ENCODE measurements at places on chromosomes 7 and 10. TPM values are rescaled to one million over a fixed set of nuclear protein-coding genes. Genes with fewer than 3 reads are reported as not detected.

TMEM229A gene
- total RNA-seq = 0.18 TPM

COBL gene
- 0.69 TPM for total RNA-seq

FKBP9 gene
- 81.6 TPM for total RNA-seq

PPP1R9A gene
- total RNA-seq = 41.5 TPM

PNLIPRP2 gene
- not detected for total RNA-seq

NAT16 gene
- 0.27 TPM for total RNA-seq

WIPF3 gene
- total RNA-seq = 1.3 TPM

PCLO gene
- 0.67 TPM for total RNA-seq

SORCS3 gene
- 12.2 TPM for total RNA-seq

GRCh38 chr7:102897211-102897631, 15.6 kb upstream of the LRRC17 start:
- no peak for DNase-seq

DNA sequence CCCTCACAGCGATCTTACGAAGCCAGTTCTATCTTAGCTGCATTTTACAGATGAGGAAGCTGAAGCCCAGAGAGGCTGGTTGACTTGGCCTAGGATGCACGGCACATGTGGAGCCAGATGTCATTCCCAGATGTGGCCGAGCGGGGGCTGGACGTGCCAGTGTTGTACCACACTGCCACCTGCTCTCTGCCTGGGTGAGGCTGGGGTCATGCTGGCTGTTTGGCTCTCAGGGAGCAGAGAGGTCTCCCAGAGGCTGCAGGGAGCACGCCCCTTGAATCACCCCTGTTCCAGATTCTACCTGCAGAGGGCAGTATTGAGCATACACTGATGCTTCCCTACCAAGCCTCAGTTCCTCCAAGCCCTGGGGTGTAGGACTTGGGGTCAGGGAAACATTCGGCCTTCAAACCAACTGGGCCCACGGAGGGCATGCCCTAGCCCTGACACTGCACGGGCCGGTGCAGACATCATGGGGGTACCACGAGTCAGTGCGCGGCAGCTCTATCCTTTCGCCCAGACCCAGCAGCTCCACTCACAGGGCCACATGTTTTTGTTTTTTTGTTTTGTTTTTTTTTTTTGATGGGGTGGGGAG, 3.8 kb upstream of the GTF2IRD1 start:
- peak; percentile 69 for DNase-seq

DNA sequence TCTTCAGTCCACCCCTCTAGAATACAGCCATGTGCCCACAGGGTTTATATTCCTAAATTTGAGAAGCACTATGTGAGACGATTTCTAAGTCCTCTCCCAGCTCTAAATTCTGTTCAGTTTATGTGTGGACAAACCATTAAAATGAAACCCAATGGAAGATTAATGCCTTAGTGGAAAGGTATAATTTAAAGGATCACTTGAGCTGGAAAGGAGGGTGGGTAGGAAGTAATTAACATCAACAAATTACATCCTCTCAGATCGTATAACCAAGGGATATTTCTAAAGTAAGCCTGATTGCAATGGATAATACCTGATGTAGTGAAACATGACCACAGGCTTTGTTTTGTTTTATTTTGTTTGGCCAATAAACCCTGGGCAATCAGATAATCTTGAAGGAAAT, 511.0 kb upstream of the COBL start:
- DNase-seq = no peak

DNA sequence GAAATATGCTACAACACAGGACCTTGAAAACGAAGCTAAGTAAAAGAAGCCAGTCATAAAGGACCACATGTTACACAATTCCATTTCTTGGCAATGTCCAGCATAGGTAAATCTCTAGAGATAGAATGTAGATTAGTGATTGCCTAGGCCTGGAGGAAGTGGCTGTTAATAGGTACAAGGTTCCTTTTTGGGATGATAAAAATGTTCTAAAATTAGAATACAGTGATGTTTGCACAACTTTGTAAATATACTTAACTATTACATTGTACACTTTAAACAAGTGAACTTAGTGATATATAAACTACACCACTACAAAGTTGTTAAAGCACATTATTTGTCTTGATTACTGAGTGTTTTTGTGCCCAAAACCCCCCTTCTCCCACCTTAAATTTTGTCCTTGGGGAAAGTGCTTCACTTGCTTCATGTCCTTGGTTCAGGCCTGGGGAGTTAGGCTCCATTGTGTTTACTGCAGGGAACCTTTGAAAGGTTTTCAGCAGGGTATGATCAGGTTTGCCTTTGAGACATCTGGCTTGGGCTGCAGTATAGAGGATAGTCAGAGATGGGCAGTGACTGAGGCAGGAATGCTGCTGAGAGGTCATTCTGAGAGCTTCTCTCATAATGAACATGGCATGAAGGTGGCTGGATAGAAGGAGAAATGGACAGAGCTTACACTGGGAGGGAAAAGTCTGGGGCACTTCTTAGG, 1052.6 kb downstream of the REEP3 start:
- DNase-seq = no peak

GRCh38 chr10:61857746-61858145, 43.8 kb upstream of the ARID5B start:
- DNase-seq = no peak

- no peak for DNase-seq
These were observed 38.8 kb downstream of the PRPS1L1 start for GRCh38 chr7:17988858-17989257.

DNA sequence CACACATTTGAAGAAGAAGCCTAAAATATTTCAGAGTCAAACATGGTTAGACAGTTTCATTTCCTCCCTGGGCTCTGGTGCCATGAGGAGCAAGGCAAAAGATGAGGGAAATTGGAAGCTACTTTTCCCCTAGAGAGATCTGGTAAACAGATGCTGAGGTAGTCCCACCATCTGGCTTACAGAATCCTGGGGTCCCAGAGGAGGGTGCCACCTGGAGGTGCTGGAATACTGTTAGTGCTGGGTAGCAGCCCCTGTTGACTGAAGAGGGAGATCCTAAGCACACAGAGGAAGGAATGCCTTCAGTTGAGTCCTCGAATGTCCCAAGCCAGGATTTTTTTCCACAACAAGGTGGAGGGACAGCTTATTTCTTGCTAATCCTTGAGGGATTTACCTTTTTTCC, 160.1 kb downstream of the FZD1 start:
- no peak for DNase-seq

GRCh38 chr7:120785095-120785494, 72.8 kb downstream of the TSPAN12 start:
- DNase-seq = no peak

GRCh38 chr7:142898377-142899170, 13.0 kb upstream of the TRPV6 start:
- DNase-seq = no peak

DNA sequence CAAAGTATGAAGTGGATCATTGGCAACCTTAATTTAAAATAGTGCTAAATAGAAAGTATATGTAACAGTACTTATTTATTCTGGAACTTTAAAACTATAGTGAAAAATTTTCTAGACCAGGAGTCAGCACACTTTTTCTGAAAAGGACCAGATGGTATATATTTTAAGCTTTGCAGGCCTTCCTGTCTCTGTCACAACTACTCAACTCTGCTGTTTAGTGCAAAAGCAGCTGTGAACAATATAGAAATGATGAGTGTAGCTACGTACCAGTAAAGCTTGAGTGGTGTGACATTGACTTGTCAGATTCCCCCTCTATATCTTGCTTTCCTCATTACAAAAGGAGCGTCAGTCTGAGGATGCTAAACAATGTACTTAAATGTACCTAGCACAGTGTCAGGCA, 88.1 kb upstream of the IGFBP3 start:
- no peak for DNase-seq

DNA sequence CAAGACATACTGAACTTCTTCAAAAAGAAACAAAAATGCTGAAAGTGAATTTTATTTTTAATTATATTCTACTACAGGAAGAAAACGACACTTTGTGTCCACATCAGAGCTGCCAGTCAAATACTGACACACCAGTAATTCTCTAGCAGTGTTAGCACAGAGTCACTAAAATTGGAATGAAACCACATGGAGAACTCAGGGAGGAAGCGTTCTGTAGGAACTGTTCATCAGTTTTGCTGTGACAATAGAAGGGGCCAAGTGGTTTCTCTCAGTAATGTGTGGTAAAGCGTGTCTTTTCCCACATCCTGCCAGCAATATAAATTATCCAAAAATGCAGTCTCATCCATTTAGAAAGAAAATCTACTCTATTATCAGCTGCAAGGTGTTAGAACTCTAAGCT, 683.3 kb downstream of the GRM8 start:
- DNase-seq = no peak

GRCh38 chr7:32658034-32658433, 162.7 kb downstream of the AVL9 start:
- peak; percentile 27 for DNase-seq

- DNase-seq = no peak
These were observed 19.5 kb upstream of the INSYN2A start for GRCh38 chr10:127215866-127216265.

- DNase-seq = no peak
These were observed 21.7 kb downstream of the GTF2IRD1 start for GRCh38 chr7:74475243-74475986.

DNA sequence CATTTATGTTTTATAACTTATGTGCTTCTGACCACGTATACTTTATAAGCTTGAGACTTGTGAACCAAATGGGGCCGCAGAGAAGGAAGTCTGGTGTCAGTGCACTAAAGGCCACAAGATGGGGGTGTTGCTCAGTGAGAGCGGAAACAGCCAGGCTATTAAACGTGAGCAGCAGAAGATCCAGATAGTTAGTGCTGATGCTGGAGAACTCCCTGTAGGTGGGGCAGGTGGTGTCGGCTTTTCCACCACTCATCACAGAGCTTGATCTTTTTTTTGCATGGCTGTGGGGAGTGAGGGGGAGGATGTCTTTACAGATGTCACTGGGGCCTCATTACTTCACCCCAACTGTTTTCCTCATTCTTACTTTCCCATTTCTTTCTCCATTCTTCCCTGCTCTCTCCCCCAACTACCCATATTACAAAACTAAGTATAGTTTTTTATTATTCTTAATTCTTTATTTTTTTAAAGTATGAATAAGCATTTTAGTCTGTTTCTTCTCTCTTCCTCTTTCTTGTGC, 34.7 kb downstream of the ACADSB start:
- peak; percentile 76 for DNase-seq

DNA sequence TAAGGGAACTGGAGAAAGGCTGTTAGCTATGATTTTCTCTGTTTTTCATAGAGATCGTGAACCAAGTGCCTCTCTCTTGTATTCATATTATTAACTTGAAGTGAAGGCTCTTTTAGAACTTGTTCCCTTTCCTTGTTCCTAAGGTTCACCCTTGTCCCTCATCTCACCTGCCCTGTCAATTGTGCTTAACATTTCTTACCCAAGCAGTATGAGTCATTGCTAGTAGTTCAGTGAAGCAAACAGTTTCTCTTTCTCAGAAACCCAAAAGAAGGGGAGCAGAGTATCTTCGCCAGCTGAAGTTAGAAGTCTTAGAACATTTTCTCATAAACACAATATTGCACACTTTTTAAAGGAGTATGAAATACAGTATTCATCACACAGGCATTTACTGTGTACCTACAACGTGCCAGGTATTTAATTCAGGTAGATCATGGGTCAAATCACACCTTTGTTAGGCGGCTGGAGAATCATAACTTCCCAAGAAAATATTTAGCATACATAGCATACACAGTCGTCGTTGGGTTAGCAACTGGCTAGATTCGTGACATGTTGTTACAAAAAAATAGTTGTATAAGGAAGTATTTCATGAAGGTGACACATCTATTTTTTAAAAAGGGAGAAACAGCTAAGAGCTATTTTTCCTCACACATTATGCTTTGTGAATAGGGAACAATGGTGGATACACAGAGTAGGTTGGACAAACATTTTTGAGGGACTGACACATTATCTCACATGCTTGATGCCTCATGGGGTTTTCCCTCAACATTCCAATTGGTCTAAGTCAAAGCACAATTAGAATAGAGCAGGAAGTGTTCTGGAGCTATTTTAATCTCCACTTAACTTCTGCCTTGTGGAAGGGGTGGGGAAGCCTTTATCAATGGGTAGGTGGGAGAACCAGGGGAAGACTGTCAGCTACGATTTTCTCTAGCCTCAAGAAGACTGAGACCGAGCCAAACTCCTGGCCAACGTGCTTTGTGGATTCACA, 13.2 kb downstream of the HDAC9 start:
- peak; percentile 85 for DNase-seq

DNA sequence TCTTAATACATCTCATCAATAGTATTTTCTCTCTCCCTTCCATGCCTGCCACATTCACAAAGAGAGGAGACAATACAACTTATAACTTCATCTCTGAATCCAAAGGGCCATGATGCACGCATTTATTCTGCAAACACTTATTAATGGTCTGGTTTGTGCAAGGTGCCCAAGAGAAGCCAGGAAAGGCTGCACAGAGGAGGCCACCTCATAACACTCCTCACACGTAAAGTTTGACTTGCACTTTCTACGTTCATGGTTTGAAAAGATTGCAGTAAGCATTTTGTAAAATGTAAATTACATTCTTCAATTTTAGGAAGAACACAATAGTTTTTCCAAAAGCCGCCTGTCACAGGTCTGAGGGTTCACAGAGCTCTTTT, 1.2 kb upstream of the PALS2 start:
- no peak for DNase-seq

DNA sequence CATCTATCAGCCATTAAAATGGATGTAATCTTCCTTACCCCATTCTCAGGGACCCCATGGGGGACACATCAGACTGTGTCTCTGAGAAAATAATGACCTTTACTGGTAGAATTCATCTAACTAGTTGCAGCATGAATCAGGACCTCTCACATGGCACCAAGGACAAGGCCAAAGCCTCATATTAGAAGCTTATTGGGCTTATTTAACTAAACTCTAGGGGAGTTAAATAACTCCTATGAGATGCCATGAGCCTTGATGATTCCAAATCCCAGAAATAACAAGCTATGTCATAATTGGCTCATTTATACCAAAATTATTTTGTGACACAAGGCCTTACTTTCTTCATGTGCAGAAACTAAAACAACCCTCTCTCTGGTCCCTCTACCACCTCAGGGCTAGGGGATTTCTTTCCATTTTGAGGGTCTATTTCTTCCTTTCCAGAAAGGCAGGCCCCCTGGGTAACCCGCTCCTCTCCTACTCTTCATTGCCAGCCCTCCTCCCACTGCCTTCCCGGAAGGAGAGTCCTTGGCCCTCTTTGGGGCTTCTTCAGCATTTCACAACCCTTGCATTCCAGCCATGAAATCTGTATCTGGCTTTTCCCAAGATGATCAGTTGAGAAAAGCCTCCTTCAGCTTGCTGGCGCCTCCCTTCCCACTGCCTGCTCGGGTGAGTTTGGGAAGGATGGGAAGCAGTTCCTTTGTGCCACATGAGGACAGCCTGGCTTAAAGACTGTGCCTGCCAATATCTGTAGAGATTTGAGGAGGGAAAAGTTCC, 41.8 kb upstream of the TRIM8 start:
- peak; percentile 86 for DNase-seq

DNA sequence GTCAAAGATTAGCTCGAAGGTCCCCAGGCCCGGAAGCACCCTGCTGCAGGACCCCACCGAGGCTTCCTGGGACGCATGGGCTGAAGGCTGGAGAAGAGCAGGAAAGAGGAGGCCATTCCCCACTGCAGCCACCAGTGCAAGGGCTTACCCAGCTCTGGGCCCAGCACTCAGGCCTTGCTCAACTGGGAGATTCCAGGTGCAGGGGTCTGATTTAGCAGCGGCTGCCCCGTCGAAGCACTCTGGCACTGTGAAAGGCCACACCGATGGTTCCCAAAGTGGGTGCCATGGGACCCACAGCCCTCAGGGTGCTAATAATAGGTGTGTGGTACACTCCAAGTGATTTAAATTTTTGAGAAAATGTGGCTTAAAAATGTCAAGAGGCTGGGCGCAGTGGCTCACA, 130.9 kb downstream of the OAT start:
- DNase-seq = no peak

Data from cardiac muscle cell (in vitro differentiated cells and primary cell).